ENCODE measurements at places on chromosomes 1 and 21.

DNA sequence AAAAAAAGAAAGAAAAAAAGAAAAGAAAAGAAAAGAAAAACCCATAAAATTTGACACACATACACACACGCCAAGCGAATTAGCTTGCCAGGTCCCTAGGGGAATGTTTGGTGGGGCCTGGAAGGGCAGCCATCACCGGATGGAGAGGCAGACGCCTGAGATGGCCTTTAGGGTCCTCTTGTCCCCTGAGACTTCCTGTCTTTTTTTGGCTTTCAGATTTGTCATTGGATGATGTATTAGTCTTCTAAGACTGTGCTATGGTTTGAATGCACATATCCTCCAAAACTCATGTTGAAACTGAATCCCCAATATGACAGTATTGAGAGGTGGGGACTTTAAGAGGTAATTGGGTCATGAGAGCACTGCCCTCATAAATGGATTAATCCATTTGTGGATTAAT is 211.8 kb downstream of the TOMM20 start:
- peak; percentile 13 for DNase-seq

GRCh38 chr21:34593954-34594531 is 20.9 kb downstream of the RCAN1 start:
- DNase-seq, result no peak

- no peak for DNase-seq
Measured at GRCh38 chr1:101200513-101200912, 36.3 kb upstream of the S1PR1 start.

DNA sequence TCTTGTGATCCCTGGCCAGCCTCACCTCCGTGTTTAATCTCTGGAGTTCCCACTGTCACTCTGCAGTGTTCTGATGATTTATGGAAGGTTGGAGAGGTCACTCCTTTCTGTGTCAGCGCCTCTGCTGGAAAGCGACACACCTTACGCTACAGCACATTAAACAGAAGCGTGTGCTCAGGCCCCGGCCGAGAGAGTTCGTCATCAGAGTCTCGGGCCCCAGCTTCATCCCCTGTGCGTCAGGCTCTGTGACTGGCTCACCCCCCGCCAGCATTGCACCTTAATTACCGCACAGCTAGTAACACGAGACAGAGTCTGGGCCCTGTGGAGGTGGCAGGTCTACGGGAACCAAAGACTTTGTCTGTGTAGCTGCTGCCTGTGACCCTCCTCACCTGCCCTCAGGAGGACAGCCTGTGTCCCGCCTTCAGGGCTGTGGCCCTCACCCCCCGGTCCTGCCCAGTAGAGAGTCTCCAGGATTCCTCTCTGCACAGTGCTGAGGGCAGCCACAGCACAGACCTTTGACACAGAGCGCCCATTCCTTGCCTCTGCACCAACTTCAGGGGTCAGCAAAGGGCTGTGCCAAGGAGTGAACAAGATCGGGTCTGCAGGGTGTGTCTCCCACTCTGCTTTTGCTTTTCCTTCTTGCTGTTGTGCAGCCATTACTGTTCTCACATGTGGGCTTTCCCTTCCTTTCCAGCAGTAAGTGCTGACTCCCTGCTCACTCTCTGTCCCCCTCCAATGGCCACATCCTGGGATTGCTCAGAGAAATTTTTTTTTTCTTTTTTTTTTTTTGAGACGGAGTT is 157.6 kb downstream of the PGBD5 start:
- peak; percentile 33 for DNase-seq

GRCh38 chr21:33300701-33301631 is 23.8 kb upstream of the IFNAR1 start:
- DNase-seq, result no peak

GRCh38 chr1:186577216-186577615 is 103.0 kb downstream of the PTGS2 start:
- DNase-seq, result no peak

- no peak for DNase-seq
Measured at GRCh38 chr1:22317231-22317919, 134.3 kb upstream of the ZBTB40 start.

- DNase-seq, result peak; percentile 37
Measured at GRCh38 chr1:43582162-43582566, 51.5 kb downstream of the PTPRF start.

DNA sequence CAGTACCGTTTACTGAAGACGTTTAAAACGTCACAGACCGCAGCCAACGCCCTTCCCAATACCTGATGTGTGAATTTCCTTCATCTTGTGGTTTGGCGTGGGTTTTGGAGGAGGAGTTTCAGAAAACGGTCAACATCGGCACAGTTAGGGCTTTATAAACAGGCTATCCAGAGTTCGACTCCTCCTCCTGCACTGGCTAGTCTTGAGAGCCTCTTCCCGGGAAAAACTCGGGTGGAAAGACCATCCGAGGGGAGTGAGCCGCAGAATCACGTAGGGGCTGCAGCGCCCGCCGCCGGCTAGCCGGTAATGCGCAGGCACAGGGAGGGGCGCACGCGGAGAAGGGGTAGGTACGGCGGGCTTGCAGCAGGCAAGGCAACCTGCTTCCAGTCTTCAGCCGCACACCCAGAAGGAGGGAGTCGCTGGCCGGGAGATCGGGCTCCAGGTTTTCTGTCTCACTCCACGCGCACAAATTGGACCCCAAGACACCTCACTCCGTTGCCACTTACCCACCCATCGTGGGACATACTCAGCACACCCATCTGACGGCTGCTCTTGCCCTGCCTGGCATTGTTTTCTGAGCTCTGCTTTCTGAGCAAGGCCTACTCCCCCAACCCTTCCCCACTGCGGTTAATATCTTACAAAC is 25.4 kb downstream of the SLC19A2 start:
- DNase-seq, result peak; percentile 32

DNA sequence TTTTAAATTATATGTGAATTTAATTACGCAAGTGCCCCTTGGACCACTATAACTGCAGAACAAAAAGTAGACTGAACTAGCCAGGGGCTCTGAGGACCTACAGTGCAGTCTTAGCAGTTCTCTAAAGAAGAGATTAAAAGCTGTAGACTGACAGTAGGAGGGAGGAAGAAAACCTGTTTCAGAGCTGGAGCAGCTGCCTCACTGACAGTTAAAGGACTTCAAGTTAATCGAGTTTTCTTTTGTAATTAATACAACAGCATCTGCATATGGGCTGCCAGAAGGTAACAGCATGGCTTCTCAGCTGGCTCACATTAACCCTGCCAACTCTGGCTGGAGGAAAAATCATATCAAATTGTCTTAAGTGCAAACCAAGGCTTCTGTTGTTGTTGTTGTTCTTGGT is 19.9 kb downstream of the DSTYK start:
- DNase-seq, result no peak

DNA sequence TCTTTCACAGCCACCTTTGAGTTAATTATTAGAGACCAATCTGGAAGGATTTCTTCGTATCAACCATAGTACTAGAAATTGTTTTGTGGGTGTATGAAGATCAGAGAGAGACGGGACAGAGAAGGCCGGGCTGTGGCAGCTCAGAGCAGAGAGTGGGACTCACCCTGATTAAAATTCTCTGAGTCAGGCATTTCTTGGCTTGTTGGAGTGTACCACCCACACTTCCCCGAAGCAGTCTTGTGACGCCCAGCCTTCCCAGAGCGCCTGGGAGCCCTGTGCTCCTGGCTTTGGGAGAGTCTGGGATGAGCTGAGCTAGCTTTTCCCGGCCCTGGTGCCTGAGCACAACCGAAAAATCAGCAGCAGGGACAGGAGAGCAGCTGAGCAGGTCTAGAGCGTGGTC is 19.4 kb downstream of the PLEKHM2 start:
- no peak for DNase-seq
